ENCODE measurements at places on chromosomes 5 and 9.

- no peak for DNase-seq
Measured at GRCh38 chr9:2000314-2000713, 14.8 kb upstream of the SMARCA2 start.

- no peak for DNase-seq
Measured at GRCh38 chr9:71122421-71122820, 1.0 kb upstream of the TRPM3 start.

DNA sequence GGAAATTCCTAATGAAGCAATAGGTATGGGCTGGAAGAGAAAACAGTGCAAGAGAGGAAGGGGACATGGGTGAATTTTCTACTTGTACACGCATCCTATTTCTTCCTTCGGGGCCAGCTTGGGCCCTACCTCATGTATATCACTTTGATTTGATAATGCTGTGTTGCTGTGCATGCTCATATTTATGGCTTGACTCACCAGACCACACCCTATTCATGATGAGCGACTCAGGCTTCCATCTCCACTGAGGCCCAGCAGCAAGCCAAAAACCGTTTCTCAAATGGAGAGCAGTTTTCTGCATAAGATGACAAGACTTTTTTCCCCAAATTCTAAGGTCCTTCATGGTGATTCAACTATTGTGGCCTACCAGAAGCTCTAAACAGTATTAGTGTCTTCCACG is 2039.1 kb upstream of the CDH9 start:
- DNase-seq, result no peak

DNA sequence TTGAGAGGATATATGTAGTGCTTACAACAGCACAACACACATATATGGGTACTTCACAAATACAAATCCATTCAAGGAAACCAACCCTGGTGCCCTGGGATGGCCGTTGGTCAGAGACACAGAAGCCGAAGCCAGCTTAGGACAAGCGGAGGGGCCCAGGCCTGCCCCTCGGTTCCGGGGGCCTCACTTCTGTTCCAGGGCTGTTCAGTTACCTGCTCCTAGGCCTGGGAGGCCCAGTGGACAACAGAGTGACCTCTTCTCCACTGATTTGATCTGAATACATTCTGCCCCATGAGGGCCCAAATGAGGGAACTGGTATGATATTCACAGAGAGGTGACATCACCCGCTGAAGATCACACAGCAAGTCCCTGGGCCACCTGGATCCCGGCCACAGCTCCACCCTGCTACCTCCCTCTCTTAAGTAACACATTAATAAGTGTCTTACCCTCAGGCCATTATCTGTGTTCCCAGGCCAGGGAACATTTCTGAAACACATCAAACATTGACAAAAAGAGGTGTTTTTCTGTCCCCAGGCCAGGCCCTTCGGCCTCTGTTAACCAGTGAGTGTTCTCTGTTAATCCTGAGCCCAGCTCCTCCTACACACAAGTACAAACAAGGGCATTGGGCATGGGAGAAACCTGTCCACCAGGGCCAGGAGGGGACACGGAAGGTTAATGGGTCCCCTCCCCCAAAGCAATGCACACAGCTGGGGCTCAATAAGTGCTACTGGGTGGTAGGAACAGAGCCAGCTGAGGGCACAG is 4.5 kb upstream of the GRHPR start:
- DNase-seq, result no peak

- DNase-seq, result no peak
Measured at GRCh38 chr9:37566716-37567115, 9.5 kb downstream of the FBXO10 start.

GRCh38 chr5:139148986-139149385 is 49.2 kb downstream of the SIL1 start:
- DNase-seq, result no peak

- no peak for DNase-seq
Measured at GRCh38 chr5:141753971-141754713, 72.1 kb upstream of the ARAP3 start.

GRCh38 chr5:82403026-82403425 is 124.9 kb upstream of the RPS23 start:
- no peak for DNase-seq

- DNase-seq, result no peak
Measured at GRCh38 chr5:90638878-90639277, 80.3 kb downstream of the ADGRV1 start.

- no peak for DNase-seq
Measured at GRCh38 chr5:176703857-176704256, 56.6 kb downstream of the TSPAN17 start.

- no peak for DNase-seq
Measured at GRCh38 chr9:20303066-20303465, 319.2 kb downstream of the MLLT3 start.
